ENCODE measurements at places on chromosomes 4 and X.

GRCh38 chrX:70479247-70479921, 34.7 kb downstream of the DLG3 start:
- DNase-seq = no peak

GRCh38 chr4:42474406-42474805, 77.1 kb downstream of the SHISA3 start:
- no peak for DNase-seq

DNA sequence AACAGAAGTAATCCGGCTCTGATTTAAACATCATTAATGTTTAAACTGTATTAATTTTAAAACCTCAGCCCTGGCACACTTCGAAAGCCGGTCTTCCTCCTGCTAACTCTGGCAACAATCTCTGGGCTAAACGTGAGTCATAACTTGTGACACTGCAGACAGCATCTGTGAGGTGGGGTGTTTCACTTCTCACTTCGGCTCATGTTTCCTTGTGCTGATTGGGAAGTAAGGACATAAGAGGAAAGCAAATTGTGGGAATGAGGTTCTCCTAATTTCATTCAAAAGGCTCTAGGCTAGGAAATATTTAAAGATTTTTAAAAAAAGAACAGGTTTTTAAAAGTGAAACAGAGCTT, 139.9 kb upstream of the USP9X start:
- no peak for DNase-seq

- no peak for DNase-seq
Observed at GRCh38 chrX:72105436-72105835, 26.3 kb downstream of the RTL5 start.

DNA sequence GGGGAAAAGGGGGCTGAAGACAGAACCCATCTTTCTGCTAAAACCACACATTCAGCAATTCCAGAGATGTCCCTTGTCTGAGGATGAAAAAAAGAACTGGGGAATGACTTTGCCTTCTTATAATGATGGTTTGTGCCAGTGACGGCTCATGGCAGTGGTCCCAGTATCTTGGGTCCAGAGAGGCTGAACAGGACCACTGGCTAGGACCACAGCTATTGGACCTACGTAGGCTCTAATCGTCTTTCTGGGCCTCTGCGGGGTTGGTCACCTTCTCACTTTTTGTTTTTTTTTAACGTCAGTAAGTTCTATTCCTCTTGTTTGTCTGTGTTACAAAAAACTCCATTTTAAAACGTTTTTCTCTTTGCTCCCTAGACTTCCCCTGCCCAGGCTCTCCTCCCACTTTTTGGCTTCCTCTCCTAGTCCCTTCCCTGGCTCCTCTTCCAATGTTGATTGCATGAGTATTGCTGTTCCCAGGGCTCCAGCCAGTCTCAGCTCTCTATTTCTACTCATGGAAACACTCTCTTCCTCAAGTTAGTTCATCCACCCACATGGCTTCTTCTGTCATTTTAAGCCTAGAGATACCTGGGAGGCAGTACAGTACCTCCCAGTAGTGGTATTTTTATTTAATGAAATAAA, 52.6 kb upstream of the STX18 start:
- no peak for DNase-seq

DNA sequence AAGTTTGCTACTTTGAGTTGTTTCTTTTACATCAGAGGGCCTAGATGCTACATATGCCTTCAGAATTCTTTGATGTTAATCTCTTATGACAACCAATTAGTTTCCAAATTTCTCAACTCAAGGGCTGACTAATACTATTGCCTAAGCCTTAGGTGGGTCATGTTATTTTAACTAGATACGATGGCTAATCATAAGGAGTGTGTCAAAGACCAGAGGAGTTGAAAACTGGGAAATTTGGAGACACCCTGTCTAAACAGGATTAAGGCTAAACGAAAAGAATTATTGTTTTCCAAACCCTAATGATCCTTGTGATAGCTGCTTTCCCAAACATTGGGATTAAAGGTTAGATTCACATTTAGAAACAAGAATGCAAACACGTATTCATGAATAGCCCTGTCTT, 228.5 kb downstream of the PCDH7 start:
- no peak for DNase-seq

GRCh38 chr4:136927172-136927571, 605.1 kb downstream of the PCDH18 start:
- DNase-seq = no peak

GRCh38 chrX:82666355-82666754, 841.7 kb upstream of the POU3F4 start:
- no peak for DNase-seq

GRCh38 chr4:101019313-101019712, 328.0 kb downstream of the PPP3CA start:
- no peak for DNase-seq

GRCh38 chr4:75908555-75908954, 6.3 kb upstream of the PPEF2 start:
- no peak for DNase-seq

GRCh38 chr4:65747386-65747785, 77.1 kb upstream of the EPHA5 start:
- DNase-seq = no peak

DNA sequence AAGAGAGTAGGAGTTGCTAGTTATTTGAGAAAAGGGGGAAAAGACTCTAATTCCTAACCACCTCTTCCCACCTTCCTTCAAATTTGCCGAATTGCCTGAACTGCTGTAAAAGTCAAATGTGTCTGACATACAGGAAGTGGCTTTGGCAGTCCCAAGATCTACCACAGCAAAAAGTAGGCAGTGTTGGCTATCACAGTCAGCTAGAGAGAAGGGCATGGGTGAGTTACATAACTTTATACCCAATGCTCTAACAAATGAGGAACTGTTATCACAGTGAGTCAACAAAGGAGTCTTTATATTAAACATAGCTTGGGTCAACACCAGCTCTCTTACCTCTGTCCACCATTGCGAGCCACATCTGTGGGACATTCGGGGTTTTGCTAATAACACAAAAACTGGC, 2.4 kb upstream of the MBNL3 start:
- DNase-seq = no peak

- no peak for DNase-seq
Observed at GRCh38 chr4:105014234-105014633, 132.4 kb upstream of the TET2 start.

DNA sequence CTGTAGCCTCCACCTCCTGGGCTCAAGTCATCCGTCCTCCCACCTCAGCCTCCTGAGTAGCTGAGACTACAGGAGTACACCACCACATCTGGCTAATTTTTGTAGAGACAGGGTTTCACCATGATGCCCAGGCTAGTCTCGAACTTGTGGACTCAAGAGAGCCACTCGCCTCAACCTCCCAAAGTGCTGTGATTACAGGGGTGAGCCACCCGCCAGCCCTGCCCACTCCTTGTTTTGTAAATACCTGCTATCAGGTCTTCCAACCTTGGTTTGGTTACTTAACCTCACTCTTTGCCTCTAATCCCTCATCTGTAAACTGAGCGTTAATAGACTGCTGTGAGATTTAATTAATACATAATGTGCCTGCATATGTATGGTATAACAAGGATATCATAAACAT, 803 bp downstream of the CNGA1 start:
- DNase-seq = no peak

DNA sequence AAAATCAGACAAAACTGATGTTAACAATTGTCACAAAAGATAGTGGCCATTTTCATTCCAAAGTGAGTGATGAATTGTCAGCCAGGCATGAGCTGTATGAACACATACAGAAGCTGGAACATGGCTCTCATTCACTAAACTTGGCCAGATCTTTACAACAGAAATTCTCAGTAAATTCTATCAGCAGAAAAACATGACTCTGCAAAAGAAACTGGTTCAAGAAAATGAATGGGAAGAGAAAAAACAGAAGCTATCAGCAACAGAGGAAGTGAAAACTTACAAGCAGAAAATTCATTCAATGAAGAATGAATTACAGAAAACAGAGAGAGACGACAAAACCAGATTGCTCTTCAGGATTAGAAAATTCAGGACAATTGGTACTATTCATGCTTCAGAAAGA, 249.6 kb downstream of the COL25A1 start:
- DNase-seq = no peak

- DNase-seq = no peak
Observed at GRCh38 chr4:168549143-168549542, 52.3 kb downstream of the PALLD start.

- no peak for DNase-seq
Observed at GRCh38 chr4:156197216-156197615, 243.6 kb upstream of the CTSO start.

DNA sequence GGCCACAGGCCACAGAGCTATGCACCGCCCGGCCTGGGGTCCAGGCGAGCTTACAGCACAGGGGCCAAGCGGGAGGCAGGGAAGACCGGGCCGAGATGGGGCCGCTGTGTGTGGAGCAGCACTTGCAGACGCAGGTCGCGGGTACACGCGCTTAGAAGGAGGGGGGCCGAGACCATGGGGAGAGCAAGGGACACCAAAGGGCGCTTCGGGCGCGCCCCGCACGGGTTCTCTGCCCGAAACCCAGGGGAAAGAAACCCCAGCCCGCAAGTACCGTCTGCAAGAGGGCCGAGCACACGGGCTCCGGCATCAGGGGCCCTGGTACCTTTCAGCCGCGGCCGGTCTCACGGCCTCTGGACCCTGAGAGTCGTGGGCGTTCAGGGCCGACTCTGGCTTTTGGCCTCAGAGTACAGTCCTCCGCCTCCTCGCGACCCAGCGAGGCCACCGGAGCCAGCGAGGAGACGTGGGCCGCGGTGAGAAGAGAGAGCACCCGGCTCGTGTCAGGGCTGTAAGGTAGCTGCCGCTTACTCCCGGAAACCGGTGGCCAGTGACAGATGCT, 342 bp downstream of the EOLA2 start:
- DNase-seq = no peak

DNA sequence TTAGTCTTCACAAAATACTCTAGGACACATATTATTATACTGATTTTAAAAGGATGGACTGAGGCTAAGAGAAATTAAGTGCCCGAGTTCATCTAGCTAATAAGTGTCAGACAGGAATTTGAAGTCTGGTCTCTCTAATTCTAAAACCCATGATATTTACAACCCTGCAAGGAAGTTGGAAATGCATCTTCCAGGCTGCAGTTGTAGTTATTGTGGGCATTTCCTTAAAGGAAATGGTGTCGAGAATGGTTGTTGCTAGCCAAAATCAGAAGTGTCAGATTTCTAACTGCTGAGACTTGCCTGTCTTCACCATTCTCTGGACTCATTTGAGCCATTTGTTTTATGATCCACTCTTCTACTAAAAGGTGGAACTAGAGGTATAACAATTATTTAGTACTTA, 82.5 kb downstream of the FAT4 start:
- DNase-seq = no peak

DNA sequence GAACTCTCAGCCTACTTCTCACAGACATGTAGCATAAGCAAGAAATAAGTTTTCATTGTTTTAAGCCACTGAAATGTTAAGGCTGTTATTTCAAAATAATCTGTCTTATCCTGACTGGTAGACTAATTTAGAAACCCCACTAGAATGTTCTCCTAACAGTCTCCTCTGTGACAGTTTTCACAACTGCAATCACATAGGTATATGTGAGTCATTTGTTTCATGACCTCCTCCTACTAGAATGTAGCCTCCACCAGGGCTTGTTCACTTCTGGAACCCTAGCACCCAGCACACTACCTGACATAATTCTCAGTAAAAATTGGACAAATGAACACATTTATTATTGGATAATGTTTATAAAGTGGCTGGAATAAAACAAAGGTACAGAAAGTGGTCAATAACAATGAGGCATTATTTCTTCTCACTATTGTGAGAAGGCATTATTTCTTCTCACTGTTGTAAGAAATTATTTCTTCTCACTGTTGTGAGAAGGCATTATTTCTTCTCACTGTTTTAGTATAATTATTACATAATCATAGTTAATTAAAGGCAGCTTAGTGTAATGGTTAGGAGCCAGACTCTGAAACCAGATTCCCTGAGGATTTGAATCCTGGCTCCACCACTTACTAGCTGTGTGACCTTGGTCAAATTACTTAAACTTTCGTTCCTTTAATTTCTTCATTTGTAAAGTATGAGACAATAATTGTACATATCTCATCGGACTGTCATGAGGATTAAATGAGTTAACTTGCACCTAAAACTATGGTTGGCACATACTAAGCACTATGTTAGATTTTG, 251.5 kb downstream of the RASL11B start:
- no peak for DNase-seq

DNA sequence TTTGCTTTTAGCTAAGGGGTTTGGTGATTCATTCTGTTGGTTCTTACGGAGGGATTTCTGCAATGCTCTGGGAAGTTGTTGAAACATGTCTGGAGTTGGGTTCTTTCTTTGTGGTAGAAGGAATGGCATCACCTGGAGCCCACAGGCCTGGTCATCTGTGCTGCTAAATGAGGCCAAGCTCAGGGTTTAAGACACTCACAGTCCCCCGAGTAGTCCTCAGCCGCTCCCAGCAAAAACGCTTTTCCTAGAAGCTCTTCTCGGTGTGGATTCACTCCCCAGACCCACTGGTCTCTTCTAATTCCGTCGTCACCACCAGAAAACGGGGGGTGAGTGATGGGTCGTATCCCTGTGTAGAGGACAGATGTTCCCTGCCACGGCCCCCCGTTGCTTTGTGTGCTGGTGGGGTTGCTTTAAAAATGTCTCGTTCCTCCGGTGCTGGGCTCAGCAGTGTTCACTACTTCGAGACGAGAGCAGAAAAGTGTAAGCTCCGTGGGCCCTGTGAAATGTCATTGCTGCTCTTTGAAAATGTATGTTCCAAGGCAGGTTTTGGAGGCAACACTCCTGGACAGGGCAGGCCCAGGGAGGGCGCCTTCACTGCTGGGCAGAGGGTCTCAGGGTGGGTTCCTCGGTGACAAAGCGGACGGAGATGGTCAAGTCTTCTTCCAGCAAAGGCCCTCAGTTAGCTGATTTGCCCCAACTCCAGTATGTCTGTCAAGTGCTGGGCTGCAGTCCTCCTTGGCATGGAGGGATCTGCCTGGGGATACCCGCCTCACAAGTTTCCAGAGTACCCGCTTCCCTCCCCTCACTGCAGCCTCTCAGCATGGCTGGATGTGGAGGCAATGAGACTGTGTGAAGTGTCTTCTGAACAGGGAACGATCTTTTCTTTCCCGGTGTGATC, 37.3 kb downstream of the PSAPL1 start:
- DNase-seq = no peak

DNA sequence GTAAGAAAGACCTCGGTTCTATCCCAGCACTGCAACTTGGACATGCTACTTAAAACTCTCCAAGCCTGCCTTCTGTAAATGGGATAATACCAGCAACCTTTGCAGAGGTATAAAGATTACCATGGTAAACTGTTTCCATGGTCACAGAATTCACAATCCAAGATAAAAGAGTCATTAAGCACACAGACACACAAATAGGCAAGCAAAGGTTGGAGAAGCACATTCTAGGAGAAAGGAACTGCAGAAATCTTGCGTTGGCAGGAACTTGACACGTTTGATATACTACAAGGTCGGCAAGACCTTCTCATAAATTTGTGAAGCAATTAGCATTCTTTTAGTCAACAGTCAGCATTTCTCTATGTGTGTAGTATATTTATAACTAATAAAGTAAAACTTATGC, 12.3 kb upstream of the CHRNA9 start:
- no peak for DNase-seq

GRCh38 chrX:85375333-85375738, 4.1 kb downstream of the POF1B start:
- no peak for DNase-seq

GRCh38 chr4:186813377-186814068, 89.9 kb upstream of the FAT1 start:
- DNase-seq = no peak

GRCh38 chr4:8108261-8108660, 50.4 kb downstream of the ABLIM2 start:
- no peak for DNase-seq

Measured in NCI-H524 treated with DMSO at 0.1 percent for 48 hours (cell line).